ENCODE measurements at places on chromosomes 4 and X. TPM values are rescaled to one million over a fixed set of nuclear protein-coding genes. Genes with fewer than 3 reads are reported as not detected.

Gene OPN1MW3
- not detected for total RNA-seq

Gene CYTL1
- total RNA-seq: not detected

Gene FAM236B
- total RNA-seq: not detected

Gene ZNF711
- total RNA-seq: 21.2 TPM

Data from endothelial cell (in vitro differentiated cells).